ENCODE measurements at places on chromosomes 11 and 22.

DNA sequence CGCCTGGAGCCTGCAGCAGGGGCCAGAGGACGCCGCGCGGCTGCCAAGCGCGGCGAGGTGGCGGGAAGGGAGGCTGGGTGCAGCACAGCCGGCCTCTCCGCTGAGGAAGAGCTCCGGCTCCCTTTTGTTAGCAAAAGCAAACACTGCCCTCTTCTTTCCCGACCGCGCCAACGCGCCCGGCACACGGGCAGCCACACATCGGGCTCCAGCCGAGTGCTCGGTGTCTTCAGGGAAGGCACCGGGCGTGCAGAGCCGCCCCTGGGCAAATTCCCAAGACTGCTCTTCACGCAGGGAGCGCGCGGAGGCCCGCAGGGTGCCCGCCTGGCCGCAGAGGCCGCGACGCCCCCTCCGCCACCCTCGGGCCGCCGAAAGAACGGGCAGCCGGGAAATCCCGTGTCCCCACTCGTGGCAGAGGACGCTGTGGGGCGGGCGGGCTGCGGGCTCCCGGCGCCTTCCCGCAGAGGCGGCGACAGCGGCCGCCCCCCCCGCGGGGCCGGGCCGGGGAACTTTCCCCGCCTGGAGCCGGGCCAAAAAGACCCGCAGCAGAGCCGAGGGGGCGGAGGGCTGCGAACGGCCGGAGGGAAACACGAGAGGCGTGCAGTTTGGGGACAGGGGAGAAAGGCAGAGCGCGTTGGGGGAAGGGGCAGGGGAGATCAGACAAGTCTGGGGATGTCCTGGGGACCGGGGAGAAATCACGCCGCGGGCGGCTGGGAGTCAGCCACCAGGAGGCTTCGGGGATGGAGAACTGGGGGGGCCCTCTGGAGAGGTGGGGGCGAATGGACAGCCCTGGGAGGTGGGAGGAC, 931 bp downstream of the CADM1 start:
- DNase-seq, result peak; percentile 37

- no peak for DNase-seq
Observed at GRCh38 chr11:5336331-5336730, 7.0 kb downstream of the OR51B5 start.

- no peak for DNase-seq
Observed at GRCh38 chr11:30150425-30150824, 80.4 kb upstream of the FSHB start.

DNA sequence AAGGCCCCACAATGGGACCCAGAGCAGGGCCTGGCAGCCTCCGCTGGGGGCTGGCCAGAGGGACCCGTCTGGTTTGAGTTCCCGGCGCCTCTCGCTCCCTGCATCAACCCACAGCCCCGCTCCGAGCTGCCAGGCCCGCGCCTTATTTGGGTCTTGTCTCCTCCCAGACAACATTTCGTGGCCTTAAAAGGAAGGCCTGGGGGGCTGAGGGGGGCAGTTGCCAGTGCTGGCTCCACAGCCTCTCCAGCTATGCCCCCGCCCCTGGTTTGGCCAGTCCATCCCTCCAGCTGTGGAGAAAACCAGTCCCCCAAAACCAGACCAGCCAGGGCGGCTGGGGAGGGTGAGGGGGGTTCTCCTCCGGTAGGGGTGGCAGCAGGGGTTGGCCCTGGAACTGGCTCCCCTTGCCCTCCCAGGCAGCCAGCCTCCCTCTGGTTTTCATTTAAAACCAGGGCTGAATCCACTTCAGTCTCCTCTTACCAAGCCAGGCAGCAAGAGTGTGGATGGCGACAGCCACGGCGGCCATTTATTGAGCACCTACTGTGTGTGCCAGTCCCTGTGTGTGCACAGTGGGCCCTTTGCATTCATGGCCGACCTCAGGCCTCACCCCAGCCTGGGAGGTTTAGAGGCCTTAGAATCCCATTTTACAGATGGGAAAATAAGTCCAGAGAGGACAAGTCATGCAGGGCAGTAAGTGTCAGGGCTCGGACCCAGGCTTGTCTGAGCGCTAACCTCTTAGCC, 18.6 kb downstream of the EMID1 start:
- no peak for DNase-seq

DNA sequence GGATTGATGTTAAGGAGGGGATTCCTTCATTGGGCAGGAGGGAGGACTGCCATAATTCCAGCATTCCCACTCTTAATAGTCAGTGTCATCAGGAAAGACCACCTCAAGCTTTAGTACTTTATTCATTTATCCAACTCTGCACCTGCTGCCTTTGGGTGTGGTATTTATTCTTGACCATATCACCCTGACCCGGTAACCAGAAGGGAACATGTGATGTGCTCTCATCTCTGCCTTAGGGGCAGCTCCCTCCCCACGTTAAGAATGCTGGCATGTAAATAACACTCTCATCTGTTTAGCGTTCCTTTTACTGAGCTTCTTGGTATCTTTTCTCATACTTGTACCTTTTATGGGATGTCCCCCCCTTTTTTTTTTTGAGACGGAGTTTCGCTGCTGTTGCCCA, 7.7 kb downstream of the CAT start:
- no peak for DNase-seq

DNA sequence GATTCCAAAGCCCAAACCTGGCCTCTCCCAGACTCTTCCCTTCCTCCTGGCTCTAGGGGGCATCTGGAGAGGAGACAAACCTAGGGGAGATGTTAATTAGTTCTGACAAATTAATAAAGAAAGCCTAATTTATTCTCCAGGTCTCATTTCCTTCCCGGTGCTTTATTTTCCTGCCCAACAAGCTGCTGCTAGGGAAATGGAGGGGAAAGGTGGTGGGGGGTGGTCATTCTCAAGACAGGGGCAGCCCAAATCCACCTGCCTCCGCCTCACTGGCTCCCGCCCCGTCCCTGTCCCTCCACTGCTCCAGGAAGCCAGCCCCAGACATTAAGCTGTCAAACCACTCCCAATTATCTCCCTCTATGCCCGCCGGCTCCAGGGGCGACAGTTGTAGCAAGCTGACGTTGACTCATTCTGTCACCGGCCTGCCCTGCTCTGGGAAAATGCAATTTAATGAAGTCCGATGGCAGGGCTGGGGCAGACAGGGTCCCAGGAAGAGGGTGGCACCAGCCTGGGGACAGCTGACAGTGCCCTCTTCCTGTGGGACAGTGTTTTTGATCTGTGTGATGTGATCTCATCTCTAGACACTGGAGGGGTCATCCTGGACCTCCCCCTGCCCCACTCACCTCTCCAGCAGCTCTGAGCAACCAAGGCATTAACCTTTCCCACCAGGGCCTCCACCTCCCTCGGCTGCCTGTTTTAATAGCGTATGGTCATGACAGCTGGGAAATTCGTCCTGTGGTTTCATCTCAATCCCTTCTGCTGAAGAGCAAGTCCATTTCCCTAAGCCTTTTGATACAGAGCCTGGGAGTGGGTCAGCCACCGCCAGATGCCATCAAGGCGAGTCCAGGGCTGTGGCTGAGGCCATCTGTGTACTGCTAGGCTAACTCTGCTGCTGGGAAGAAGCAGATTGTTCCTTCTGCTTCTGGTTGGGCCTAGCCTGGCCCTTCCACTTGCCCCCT, 27.1 kb downstream of the NECTIN1 start:
- DNase-seq, result no peak

Measured in NCI-H1436 (cell line).